G401 (cell line): ENCODE measurements at places on chromosomes 12 and 14.

DNA sequence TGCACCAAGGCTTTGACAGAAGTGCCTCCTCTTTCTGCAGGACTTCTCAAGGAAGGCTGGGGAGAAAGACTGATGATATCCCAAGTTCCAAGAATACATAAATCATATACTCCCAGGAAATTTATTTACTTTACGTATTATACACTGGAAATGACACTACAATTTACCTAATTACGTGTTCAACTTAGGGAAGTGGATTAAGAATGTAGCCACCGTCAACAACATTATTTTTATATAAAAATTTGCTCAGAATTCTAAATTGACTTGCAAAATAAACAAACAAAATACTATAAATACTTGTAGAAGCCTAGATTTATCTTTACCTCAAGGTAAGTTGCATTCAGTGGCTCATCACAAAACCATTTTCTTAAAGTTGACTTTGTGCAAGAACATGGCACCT lies 18.9 kb downstream of the TSPAN19 start:
- DNase-seq = no peak

DNA sequence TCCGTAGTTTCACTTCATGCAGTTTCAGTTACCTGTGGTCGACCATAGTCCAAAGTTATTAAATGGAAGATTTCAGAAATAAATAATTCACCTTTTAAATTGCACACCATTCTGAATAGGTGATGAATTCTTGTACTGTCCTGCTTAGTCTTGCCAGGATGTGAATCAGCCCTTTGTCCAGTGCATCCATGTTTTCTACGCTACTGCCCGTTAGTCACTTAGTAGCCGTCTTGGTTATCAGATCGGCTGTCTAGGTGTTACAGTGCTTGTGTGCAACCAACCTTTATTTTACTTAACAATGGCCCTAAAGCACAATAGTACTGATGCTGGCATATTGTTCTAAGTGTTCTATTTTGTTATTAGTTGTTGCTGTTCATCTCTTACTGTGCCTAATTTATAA lies 146.7 kb downstream of the ACSS3 start:
- DNase-seq = no peak

DNA sequence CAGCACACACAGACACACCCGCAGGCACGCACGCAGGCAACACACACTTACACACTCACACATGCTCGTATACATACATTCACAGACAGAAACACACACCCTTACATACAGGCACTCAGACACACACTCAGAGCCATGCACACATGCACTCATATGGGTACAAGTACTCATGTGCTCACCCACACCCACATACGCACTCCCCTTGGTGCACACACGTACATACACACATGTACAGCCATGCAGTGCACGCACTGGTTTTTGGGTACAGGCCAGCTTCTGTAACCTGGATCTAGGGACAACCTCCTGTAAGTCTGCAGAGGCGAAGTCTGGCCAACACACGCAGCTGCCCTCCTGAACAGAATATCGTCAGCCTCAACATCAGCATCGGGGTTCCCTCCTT lies 221.3 kb upstream of the RTL1 start:
- DNase-seq = no peak

- no peak for DNase-seq
Observed at GRCh38 chr14:52901357-52901980, 49.4 kb downstream of the FERMT2 start.

- DNase-seq = peak; percentile 9
Observed at GRCh38 chr14:42214981-42215491, 608.4 kb downstream of the LRFN5 start.

- DNase-seq = no peak
Observed at GRCh38 chr12:123894823-123895345, 77.7 kb downstream of the CCDC92 start.

DNA sequence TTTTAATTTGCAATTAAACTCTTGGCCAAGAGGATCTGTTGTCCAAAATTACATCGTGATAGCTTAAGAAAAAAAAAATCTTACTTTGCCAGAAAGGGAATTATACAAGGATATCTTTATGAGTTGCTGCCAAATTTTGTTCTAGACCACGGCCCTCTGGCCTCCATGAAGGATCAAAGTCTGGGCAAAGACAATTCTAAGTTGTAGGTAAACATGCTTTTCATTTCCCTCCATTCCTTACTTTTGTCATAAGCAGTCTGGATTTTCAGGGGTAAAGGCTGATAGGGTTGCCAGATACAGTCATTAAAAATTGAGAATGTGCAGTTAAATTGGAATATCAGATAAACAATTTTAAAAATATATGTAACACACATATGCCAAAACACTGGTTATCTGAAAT lies 135.1 kb downstream of the MON2 start:
- no peak for DNase-seq

- no peak for DNase-seq
Observed at GRCh38 chr12:84631020-84631419, 281.6 kb downstream of the SLC6A15 start.

DNA sequence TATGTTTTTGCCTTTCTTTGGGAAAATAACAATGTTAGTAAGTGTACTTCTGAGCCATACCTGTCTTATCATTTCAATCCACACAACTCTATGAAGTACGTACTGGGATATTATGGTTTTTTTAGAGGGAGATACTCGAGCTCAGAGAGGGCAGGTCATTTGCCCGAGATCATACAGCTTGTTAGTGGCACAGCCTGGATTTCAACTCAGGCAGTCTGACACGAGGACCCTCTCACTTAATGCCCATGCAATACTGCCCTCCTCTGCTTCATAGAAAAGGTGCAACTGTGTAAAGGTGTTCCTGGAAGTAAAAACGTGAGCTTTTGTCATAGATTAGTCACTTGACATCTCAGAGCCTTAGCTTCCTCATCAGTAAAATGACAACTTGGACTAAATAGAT lies 128.0 kb downstream of the NDUFA12 start:
- peak; percentile 49 for DNase-seq

DNA sequence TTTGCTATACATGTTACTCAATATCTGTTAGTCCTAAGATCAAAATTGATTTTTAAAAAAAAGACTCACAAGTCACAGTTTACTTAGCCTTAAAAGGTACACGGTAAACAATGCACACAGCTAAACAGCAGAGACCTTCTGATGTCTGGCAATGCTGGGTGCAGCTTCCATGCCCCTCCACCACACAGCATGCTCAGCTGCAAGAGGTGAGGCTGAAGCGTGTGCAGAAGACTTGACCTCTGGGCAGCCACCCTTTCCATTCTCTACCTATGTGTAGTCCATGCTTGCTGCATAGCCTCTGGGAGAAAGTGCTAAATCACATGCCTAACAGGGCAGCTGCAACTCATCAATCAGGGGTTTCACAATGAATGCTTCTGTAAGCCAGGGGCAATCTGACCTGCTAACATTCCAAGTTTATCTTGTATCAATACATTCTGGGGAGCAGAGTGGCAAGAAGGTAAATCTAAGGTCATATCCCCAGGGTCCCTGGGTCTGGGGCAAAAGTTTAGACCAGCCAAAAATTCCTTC lies 44.5 kb upstream of the AMN1 start:
- DNase-seq = no peak

- DNase-seq = no peak
Observed at GRCh38 chr14:68412505-68413465, 380.1 kb downstream of the ZFP36L1 start.

DNA sequence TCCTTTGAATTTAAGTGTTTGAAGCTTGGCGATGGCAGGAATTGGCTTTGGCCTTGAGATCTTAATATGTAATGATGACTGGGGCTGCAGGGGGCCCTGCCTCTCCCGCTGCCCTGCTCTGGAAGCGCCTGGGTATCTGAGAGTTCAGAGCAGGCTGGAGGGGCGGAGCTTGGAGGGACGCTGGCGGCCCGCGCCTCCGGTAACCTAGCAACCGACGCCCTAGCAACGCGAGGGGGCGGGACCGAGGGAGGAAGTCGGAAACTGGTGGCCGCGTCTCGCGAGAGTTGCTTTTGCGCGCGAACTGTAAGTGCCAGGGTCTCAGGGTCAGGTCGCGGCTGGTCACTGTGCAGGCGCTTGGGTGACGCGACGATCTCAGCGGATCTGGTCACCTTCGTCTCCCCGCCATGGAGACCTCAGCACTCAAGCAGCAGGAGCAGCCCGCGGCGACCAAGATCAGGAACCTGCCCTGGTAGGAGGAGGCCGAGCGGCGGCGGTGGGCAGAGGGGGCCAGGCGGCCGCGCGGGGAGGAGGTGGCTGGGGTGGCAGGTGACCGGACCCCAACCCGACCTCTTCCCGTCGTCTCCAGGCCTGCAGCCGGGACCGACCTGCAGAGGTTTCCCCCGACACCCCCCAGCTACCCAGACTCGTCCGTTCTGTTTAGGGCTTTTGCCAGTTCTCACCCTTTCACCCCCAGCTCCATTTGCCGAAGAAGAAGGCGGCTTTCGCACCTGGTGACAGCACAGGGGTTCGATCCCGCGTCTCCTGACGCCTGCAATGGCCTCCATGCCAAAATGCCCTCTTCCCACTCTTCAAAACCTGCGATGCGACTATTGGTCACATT lies at the start of gene RFC5:
Gene RFC5 (plus strand): TSS at position 280 of the 841 bp plus-strand sequence. CDS start 125 bp downstream, at position 405.
- peak; percentile 97 for DNase-seq

GRCh38 chr12:47856094-47856493 lies 36.4 kb upstream of the HDAC7 start:
- no peak for DNase-seq

GRCh38 chr12:48038085-48038484 lies 33.8 kb upstream of the COL2A1 start:
- peak; percentile 1 for DNase-seq

- peak; percentile 53 for DNase-seq
Observed at GRCh38 chr14:69713993-69714679, 52.8 kb upstream of the SRSF5 start.

GRCh38 chr12:113278633-113279032 lies 56.3 kb downstream of the SLC8B1 start:
- no peak for DNase-seq

DNA sequence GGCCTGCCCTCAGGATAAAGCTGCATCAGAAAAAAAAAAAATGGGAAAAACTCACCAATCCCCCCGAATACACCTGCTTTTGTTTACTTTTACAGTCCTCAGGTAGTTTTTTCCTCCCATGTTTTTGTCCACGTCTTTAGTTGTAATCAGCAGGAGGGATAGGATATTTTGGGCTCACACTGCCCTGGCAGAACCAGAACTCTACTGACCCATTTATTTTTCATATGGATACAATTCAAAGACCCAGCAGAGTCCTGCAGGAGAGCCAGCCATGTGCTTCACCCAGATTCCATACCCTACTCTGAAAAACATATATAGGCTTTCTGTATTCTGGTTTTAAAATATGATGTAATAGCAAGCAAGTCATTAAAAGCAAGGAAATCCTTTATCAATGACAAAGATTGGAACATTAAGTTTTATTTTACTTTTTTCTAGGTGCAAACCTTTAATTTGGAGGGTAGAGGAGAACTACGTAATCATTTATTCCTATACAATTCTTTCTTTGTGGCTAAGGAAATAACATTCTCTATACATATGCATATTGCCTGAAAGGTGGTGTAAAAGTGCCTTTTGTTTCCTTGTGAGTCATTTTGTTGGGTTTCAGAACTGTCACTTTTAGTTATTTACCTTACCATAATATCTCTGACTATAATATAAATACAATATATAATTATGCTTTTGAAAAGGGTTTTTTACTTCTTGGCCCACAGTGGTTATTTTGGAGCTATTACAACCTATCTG lies 19.1 kb downstream of the DACT1 start:
- DNase-seq = peak; percentile 91

DNA sequence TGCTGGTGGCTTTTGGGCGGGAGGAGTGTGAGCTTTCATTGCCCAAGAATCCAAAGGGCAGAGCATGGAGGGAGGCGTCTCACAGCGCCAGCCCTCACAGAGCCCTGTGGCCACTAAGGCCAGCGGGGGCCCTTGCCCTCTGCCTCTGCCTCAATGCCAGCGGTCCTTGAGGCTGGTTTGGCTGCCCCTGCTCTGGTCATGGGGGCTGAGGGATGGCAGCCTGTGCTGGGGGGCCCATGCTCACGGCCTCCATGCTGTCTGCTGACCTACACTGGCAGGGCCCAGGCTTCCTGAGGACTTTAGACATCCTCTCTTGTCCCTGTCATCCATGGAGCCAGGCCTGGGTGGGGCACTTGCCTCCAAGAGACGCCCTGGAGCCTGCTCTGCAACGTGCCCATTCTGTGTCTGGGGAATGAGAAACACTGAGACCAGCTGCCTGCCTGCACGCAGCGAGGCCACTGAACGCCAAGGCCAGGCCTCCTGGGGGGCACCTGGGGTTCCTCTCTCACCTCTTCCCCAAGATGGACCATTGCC lies 143.4 kb downstream of the KIF26A start:
- DNase-seq = no peak

- DNase-seq = peak; percentile 58
Observed at GRCh38 chr14:69101331-69101826, 51.5 kb downstream of the DCAF5 start.

- DNase-seq = no peak
Observed at GRCh38 chr12:49051373-49051764, 9.2 kb downstream of the KMT2D start.

DNA sequence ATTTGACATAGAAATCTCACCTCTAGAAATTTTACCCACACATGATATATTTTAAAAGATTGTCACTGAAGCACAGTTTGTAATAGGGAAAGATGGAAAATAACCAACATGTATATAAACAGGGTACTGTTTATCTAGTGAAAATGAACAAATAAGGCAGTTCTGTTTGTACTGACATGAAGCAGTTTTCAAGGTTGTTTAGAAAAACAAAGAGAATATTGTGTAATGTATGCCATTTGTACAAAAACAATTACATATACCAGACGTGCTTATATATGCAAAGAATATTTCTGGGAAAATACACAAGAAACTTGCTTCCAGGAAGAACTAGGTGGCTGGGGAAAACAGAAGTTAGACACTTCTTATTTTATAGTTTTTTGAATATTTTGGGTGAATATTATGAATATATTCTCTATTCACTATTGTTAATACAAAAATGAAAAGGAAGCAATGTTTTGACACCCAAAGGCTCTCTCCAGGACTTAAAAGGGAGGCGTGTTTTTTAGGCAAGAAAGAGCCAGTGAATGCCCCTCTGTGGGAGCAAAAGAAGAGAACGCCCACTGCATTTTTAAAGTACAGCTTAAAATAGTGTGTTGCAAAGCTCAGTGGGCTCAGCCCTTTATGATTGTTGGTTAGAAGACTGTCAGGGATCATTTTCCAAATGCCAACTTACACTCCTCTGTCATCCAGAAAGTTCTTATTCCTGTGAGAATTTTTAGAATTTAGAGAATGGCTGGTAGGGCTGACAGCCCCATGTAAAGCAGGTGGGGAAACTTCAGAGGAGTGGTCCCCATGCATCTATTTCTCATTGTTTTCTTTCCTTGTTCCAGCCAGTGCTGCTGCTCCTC lies 59.6 kb upstream of the FERMT2 start:
- DNase-seq = no peak

- DNase-seq = no peak
Observed at GRCh38 chr14:71333705-71334104, 426.4 kb downstream of the PCNX1 start.
